Activated CD4-positive, alpha-beta T cell treated with anti-CD3 and anti-CD28 coated beads for 4 hours (primary cell): ENCODE measurements at places on chromosomes 2 and 18.
A peak's percentile ranks its signal among the peaks of the same experiment; 100 is the strongest.

- DNase-seq, result no peak
Measured at GRCh38 chr2:150232871-150233270, 254.6 kb downstream of the RND3 start.

GRCh38 chr2:148238561-148238960, 217.7 kb downstream of the MBD5 start:
- DNase-seq, result no peak

DNA sequence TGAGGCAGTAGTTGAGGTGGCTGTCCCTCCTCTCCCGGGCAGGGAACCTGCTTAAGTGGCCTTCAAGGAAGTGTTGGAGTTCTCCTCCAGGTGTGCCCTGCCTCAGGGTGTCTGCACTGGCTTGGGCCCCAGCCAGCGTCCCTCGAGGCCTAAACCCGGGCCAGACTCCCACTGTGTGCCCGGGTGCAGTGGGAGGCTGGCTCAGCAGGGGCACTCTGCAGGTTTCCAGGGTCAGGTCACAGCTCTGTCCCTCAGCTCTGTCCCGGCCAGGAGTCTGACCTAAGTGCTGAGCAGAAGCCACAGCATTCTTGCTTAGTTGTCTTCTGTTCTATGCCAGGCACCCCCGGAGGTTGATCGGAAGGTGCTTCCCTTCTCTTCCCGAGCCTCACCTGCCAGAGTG, 69.0 kb upstream of the OTOS start:
- no peak for DNase-seq

DNA sequence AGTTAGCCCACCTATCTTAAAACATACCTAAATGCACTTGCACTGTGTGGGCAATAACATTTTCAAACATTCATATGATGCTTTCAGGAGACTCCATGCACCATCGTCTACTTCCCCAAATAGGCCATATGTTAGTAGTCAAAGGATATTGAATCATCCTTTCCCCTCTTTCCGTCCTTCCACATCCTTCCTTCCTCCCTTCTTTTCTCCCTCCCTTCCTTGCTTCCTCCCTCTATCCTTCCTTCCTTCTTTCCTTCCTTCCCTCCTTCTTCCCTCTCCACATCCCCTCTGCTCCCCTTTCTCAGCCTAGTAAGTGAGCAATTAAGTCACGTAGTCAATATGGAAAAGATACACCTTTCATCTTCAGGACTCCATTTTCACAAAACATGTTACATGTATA, 73.8 kb downstream of the ZEB2 start:
- no peak for DNase-seq

DNA sequence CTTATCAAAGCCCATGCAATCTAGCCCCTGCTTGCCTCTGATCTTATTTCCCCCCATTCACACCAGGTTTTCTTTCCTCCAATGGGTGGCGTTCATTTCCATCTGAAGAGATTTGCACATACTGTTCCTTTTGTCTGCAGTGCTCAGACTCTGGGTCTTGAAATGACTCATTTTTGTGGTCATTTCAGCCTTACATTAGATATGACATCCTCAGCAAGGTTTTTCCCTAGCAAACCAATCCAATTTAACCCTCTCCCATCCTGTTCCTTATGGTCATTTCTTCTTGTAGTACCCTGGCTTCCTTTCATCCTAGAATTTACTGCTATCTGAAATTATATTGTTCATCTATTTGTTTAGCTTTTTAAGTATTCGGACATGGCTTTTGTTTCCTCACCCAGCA, 42.5 kb upstream of the SCN1A start:
- no peak for DNase-seq

GRCh38 chr2:128498589-128498988, 179.9 kb upstream of the HS6ST1 start:
- no peak for DNase-seq

GRCh38 chr2:235134420-235134819, 182.6 kb downstream of the SH3BP4 start:
- no peak for DNase-seq

DNA sequence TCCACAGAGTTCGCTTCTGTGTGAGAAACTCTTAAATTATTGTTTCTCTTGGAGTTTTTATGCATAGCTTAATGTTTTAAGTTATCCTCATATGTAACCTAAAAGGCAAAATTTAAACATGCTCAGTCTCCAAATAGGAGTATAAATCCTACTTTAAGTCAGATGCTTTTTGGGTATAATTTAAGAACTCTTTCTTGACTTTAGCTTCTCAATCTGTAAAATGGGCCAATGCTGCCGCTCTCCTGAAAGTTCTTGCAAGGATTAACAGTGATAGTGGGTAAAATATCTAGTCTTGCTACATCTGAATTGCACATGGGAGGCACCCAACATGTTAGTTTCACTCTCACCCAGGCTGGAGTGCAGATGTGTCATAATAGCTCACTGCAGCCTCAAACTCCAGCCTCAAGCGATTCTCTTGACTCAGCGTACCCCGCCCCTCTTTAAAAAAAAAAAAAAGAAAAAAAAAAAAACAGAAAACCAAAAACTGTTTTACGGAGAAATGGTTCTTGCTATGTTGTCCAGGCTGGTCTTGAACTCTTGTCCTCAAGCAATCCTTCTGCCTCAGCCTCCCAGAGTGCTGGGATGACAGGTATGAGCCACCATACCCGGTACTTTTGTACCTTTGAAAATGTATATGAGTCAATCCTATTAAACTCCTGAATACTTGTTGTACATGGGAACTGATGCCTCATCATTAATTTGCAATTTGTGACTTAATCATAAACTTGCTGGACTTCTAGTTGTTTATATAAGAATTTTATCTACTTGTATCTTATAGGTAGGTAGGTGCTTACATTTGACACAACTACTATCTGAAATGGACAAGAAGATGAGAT, 1.8 kb downstream of the FBXO48 start:
- peak; percentile 25 for DNase-seq

- DNase-seq, result no peak
Measured at GRCh38 chr2:64854773-64855237, 134.4 kb upstream of the SLC1A4 start.

GRCh38 chr2:217054791-217055190, 194.9 kb upstream of the TNP1 start:
- DNase-seq, result no peak

GRCh38 chr2:120772261-120772660, 36.6 kb downstream of the GLI2 start:
- no peak for DNase-seq

DNA sequence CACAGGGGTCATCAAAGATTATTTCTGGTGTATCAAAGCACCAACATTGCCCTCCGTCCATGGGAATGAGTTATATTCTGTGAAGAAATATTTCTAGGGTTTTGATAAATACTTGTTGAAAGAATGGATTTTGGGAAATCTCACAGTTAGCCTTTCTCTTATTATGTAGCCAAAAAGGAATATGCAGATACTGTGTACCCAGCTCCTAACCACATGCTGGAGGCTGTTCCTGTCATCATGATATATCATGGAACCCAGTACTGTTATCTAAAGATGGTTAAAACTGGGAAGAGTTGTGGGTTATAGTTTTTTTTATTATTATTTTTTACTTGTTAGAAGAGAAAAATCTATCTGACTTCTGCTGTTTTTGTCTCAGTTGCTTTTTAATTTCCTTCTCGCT, 82.8 kb downstream of the POLE4 start:
- DNase-seq, result no peak

GRCh38 chr2:241722896-241723454, 11.5 kb upstream of the D2HGDH start:
- no peak for DNase-seq

GRCh38 chr18:13465476-13465875, 246.9 kb downstream of the LDLRAD4 start:
- no peak for DNase-seq

DNA sequence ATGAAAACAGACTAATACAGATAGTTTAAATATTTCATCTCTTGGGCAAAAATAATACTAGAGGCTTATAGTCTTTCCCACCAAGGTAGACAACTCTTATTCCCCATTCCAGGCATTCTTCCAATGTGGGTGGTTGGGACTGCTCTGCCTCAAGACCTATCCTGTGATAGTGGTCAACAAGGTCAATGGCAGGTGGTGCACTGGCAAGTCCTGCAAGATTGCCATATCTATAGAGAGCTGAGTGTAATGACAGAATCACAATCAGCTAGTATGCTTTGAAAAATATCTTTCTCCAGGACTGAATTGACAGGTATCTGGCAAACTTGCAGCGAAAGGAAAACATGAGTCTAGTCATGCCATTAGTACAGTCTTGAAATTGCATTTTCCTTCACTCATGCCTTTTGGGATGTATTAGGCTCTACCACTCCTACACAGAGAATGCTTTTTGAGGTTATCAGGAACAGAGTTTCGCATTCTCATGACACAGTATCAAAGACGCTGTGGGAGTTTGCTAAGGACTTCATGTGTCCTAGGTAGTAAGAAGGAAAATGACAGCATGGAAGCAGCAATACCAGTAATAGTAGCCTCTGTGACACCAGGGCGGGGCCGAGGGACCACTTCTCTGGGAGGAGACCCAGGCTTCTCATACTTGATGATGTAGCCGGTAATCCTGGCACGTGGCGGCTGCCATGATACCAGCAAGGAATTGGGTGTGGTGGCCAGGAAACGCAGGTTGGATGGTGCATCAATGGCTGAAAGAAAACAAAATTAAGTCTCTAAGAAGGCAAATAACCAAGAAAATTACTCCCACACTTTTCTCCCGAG, 61.0 kb downstream of the FN1 start:
- DNase-seq, result no peak
